ENCODE measurements at places on chromosomes 5 and 9. TPM values are rescaled to one million over a fixed set of nuclear protein-coding genes. Genes with fewer than 3 reads are reported as not detected.

Gene OLFM1
- 17.2 TPM for total RNA-seq

Gene ARSK
- 2.7 TPM for total RNA-seq

Gene SHOC1
- total RNA-seq: not detected

Gene CDX1
- not detected for total RNA-seq

Gene IFNA13
- total RNA-seq: not detected

Gene SMIM3
- 4.1 TPM for total RNA-seq

Gene ABCA1
- total RNA-seq: 35.7 TPM

Gene PCDHB11
- total RNA-seq: 0.19 TPM

Gene CCDC192
- not detected for total RNA-seq

Gene AGTPBP1
- total RNA-seq: 31.6 TPM

Gene PCDHB2
- total RNA-seq: 0.88 TPM

Gene P4HA2
- 55.7 TPM for total RNA-seq

Gene RNF180
- 3.2 TPM for total RNA-seq

Gene LRRC19
- total RNA-seq: not detected

Gene GABRA1
- not detected for total RNA-seq

Gene C5orf15
- total RNA-seq: 26.4 TPM

Gene EGFL7
- total RNA-seq: 768 TPM

Gene PCDHGA5
- 0.74 TPM for total RNA-seq

Gene SLC6A19
- not detected for total RNA-seq

Gene TMEM174
- not detected for total RNA-seq

Gene FSTL4
- total RNA-seq: 0.09 TPM

Measured in dermis blood vessel endothelial cell (primary cell).